ENCODE measurements at places on chromosomes 13 and 19. TPM values are rescaled to one million over a fixed set of nuclear protein-coding genes. Genes with fewer than 3 reads are reported as not detected.

DNA sequence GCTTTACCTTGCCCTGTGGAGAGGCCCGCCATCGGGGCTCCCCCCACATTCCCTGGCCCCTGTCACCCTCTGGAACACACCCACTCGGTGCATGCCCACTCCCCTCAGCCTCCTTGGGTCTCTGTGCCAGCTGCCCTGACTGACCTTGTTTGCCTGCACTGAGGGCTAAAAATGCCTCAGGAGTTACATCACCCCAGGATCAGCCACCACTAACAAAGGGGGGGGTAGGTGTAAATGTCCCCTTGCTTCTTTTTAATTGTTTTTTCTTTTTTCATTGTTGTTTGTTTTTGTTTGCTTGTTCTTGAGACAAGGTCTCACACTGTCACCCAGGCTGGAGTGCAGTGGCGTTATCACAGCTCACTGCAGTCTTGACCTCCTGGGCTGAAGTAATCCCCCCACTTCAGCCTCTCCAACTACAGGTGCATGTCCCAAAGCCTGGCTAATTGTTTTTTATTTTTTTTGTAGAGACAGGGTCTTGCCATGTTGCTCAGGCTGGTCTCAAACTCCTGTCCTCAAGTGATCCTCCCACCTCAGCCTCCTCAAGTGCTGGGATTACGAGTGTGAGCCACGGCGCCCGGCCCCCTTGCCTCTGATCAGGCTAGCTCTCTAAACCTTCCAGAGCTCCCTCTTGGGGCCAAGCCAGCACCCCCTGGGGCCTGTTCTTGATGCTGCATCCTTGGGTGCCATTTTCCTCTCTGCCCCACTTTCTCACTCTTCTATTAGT, 297.1 kb downstream of the UQCRFS1 start:
- H3K4me1 ChIP-seq = no peaks in the 10 kb centered on the region
- H3K27me3 ChIP-seq = no peaks in the 10 kb centered on the region
- DNase-seq = no peak
- H3K27ac ChIP-seq = no peak overlapping the region
- H3K36me3 ChIP-seq = no peaks in the 10 kb centered on the region
- H3K4me3 ChIP-seq = no peak overlapping the region

DNA sequence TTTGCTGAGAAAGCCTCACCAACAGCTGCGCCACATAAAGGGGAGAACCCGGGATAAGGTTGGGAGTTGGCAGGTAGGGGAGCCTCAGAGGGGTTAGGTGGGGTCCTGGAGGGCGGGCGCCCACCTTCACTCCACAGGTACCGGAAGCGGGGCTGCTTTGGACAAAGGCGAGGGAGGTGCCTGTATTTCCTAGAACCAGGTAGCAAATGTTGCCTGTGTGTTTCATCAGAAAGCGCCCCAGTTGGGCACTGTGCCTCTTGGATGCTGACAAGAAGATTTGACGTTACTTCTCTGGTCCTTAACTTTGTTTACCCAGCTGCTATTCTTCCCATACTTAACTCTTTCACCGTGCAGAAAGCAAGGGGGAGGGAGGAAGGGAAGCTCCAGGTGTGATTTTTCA, 278.9 kb downstream of the ZNF536 start:
- H3K4me3 ChIP-seq = no peak overlapping the region
- H3K4me1 ChIP-seq = no peaks in the 10 kb centered on the region
- no peaks in the 10 kb centered on the region for H3K36me3 ChIP-seq
- H3K27ac ChIP-seq = no peak overlapping the region
- H3K27me3 ChIP-seq = no peaks in the 10 kb centered on the region
- no peak for DNase-seq

Gene C13orf46
- total RNA-seq = not detected

GRCh38 chr19:41248895-41249294, 15.3 kb upstream of the HNRNPUL1 start:
- DNase-seq = no peak
- H3K27me3 ChIP-seq = no peaks in the 10 kb centered on the region
- H3K4me3 ChIP-seq = no peak overlapping the region
- no peak overlapping the region for H3K27ac ChIP-seq
- no peaks in the 10 kb centered on the region for H3K4me1 ChIP-seq

GRCh38 chr19:18298601-18299000, 17.2 kb upstream of the JUND start:
- no peak for DNase-seq
- no peaks in the 10 kb centered on the region for H3K27me3 ChIP-seq
- H3K4me1 ChIP-seq = peaks cover 7% of the 10 kb centered on the region
- H3K4me3 ChIP-seq = no peak overlapping the region

DNA sequence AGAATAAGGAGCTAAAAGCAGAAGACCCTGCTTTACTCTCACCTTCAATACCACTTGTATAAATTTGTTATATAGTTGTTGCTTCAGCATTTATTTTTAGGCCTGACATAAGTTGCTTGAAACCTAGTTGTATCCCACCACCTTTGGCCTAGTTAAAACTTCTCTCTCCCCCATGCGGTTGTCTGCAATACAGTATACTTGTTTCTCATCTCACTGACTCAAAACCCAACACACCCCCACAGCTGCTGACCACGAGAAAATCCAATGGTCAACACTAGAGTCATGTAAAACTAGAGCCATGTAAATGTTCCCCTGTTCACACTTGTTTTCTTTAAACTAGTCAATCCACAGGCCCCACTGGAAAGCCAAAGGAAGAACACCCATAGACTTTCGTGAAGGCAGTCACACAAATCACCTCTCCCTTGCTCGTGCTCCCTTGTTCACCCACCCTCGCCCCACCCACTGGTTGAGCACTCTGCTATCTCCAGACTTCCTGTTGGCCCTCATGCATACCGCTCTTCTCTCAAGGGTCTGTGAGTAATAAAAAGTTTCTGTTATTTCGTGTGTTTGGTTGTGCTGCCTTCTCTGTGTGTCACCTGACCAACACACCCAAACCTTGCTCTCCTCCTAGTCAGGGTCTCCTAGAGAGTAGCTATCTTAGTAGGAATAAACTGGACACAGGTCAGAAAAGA, 12.9 kb upstream of the CCDC169 start:
- no peak for DNase-seq
- no peak overlapping the region for H3K4me3 ChIP-seq
- no peaks in the 10 kb centered on the region for H3K4me1 ChIP-seq
- H3K27ac ChIP-seq = no peak overlapping the region
